Left lobe of liver (tissue), 2 donors: ENCODE measurements at places on chromosomes 3 and 15. TPM values are rescaled to one million over a fixed set of nuclear protein-coding genes. Genes with fewer than 3 reads are reported as not detected.
A peak's percentile ranks its signal among the peaks of the same experiment; 100 is the strongest.

GHSR gene
- total RNA-seq: not detected

- no peak for DNase-seq
Observed at GRCh38 chr15:31270767-31271166, 55.9 kb upstream of the KLF13 start.

- DNase-seq: no peak
Observed at GRCh38 chr3:141663993-141664392, 74.1 kb upstream of the RNF7 start.

ANKUB1 gene
- not detected for total RNA-seq

EFCAB12 gene
- 0.40 TPM for total RNA-seq

- peak; percentile 54 for DNase-seq
Observed at GRCh38 chr15:80567721-80568157, 127.4 kb upstream of the ABHD17C start.

SAMD7 gene
- total RNA-seq: not detected

TKT gene
- total RNA-seq: 109 TPM

GPX1 gene
- total RNA-seq: 272 TPM

- DNase-seq: no peak
Observed at GRCh38 chr3:115885621-115886020, 262.3 kb downstream of the GAP43 start.

DNA sequence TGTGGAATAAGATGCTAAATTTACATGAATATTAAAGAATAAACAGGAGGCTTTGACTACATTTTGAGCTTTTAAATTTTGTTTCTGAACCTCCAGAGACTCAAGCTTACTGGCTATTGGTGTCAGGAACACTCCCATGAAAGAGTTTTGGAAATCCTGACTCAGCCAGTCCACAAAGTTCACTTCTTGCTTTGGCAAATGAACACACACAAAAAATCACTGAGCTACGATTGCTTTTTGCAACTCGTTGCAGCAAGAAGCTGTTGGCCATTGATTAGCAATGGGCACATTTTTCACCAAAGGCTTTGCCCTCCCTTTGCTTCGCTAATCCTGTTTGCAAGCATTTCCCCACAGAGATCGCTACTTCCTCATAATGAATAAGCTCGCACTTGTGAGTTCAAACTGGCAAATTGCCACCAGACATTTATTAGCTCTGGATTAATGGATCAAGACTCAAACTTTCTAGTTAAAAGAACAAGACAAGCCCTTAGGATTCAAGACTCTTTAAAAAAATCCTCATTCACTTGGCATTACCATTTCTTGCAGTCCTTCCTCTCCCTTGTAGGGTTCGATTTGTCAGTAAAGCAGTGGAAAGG, 343.2 kb upstream of the ONECUT1 start:
- DNase-seq: peak; percentile 58

DNA sequence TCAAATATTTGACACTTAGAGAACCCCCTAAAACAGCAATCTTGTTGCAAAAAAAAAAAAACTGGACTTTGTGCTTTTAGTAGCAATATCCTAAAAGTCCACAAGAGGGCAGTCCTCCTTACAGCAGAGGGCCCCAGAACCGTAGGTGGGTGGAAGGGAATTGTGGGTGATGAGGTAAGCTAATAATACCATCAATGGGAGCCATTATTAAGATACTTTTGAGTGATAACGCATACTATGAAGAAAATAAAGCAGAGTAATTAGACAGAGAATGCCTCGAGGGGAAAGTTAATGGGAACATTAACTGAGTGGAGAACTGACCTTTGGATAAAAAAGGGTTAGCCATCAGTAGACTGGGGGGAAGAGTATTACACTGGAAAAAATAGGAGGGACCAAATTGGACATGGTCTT, 229.9 kb downstream of the THRB start:
- no peak for DNase-seq

GRCh38 chr3:116563351-116563750, 118.1 kb upstream of the LSAMP start:
- DNase-seq: no peak

SH3GL3 gene
- not detected for total RNA-seq

DNA sequence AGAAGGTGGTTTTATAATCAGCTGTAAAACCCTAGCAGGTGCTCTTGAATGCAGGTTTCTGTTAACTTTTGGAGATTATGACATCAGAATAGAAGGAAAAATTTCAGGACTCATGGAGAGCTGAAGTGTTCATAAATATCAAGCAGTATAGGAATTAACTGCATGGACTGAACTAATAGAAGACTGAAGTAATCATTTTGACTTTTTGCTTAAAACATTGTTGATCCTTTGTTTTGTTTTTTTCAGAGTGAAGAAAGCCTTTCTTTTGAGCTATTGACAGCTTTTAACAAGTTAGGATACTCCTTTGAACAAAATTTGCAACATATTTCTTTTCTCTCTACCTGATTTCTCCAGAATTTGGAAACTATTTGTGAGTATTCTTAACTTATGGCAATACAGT, 70.6 kb upstream of the DAZL start:
- no peak for DNase-seq

GRCh38 chr3:141402476-141403171, 34.3 kb downstream of the ZBTB38 start:
- peak; percentile 75 for DNase-seq

SRP14 gene
- total RNA-seq: 56.8 TPM

DNA sequence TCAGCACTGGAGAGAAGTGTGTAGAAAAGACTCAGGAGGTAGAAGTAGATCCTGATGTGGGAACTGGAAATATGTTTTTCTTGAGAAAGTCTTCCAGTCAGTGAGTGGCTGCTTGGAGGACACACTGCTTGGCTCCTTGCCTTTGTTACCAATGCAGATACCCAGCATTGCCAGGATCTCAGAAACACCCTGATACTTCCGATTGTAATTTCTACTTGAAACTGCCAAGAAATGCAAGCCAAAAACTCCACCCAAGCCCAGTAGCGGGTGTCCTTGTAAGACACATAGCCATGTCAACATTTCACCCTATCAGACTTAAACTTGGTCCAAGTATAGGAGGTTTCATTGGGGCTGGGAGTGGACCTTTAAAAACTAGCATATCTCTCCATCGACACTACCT, 141.8 kb downstream of the ALDH1A2 start:
- no peak for DNase-seq

GRCh38 chr15:41487381-41487780, 6.3 kb upstream of the ITPKA start:
- no peak for DNase-seq

- no peak for DNase-seq
Observed at GRCh38 chr3:38960953-38961622, 90.7 kb downstream of the SCN11A start.

DNA sequence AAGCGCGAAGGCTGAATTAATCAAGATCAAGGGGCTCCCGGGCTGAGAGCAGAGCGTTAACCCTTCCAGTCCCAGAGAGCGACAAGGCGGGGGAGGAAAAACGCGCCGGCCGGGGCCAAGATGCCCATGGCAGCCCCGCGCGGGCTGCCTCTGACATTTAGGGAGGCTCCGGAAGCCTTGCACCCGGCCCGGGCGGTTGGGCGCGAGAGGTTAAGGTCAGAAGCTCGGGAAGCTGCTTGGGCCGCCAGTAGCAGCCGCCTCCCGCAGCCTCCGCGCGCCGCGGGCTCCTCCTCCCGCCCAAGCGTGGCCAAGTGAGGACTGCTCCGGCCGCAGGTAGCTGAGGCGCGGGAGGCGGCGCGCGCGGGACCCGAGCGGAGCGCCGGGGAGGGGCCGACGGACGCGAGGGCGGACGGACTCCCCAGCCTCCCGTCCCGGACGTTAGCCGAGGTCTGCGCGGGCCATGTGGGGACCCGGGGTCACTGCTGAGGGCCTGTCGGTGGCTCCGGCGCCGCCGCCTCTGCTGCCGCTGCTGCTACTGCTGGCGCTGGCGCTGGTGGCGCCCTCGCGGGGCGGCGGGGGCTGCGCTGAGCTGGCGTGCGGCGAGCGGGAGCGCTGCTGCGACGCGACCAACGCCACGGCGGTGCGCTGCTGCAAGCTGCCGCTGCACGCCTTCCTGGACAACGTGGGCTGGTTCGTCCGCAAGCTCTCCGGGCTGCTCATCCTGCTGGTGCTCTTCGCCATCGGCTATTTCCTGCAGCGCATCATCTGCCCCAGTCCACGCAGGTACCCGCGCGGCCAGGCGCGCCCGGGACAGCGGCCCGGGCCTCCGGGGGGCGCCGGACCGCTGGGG, at the start of gene C3orf80:
TSS of gene C3orf80 (plus strand) at position 247 of the 850 bp plus-strand sequence. CDS start at position 461, 214 bp downstream.
- peak; percentile 60 for DNase-seq

GPR176 gene
- total RNA-seq: 0.88 TPM

MOBP gene
- not detected for total RNA-seq

DNA sequence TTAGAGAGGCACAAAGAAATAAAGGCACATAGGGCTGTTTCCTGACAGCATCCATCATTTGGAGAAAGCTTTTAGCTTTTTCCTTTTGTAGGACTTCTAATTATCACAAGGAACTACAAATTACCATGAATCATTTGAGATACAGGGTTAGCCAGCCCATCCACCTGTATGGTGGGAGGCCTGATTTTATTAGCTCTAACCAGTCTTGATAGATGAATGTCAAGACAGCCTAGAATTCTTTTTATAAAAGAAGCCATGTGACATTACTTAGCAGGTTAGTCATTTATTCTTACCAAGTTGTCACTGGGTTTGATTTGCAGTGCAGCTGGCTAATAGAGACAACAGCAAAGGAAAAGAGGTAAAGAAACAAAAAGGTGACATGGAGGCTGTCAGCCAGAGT, 618.1 kb downstream of the ZNF385D start:
- DNase-seq: no peak

DNA sequence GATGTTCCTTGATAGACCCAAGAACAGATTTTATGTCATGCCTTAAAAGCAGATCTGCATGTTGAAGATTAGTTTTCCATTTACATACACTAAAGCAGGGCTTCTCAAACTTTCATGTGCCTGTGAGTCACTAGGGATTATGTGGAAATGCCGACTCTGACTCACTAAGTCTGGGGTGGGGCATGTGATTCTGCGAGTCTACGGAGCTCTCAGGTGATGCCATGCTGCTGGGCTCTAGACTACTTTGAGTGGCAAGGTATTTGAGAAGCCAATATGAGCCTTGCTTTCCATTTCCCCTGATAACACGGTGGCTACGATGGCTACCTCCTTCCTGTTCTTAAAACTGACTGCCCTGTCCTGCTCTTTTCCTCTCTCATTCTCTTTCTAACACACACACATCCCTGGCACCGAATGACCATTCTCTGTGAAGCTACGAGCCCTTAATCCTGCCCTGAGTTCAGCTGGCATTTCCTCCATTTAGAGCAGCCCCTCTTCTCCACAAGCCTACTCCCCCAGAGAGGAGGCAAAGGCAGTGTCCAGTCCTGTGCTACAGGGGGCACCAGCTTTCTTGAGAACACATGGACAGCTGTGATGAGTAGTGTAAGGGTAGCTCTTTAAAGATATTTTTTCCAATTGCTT, 39.7 kb upstream of the PYGO1 start:
- DNase-seq: no peak

GRCh38 chr3:169603661-169604060, 59.9 kb downstream of the MECOM start:
- no peak for DNase-seq

GRCh38 chr3:169454060-169454317, 209.5 kb downstream of the MECOM start:
- DNase-seq: no peak

GRCh38 chr3:157279237-157279636, 119.3 kb upstream of the CCNL1 start:
- no peak for DNase-seq

COL6A6 gene
- 0.03 TPM for total RNA-seq

DNA sequence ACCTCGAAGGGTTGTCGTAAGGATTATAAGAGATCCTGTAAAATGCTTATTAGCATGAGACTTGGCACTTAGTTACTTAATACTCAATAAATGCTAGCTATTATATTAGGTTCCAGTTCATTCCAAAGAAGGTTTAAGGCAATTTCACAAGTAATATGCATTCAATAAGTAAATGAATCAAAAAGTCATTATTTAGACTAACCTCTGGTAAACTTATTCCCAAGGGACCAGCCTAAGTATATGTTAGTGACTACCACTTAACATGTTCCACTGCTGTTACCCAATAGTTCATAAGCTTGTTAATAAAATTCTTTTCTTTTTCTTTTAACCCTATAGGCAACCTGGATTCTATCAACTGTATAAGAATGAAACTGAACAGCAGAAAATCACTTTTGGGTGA, 5.1 kb downstream of the PDCD10 start:
- no peak for DNase-seq

GRCh38 chr3:100317912-100318311, 16.6 kb upstream of the NIT2 start:
- DNase-seq: no peak

DNA sequence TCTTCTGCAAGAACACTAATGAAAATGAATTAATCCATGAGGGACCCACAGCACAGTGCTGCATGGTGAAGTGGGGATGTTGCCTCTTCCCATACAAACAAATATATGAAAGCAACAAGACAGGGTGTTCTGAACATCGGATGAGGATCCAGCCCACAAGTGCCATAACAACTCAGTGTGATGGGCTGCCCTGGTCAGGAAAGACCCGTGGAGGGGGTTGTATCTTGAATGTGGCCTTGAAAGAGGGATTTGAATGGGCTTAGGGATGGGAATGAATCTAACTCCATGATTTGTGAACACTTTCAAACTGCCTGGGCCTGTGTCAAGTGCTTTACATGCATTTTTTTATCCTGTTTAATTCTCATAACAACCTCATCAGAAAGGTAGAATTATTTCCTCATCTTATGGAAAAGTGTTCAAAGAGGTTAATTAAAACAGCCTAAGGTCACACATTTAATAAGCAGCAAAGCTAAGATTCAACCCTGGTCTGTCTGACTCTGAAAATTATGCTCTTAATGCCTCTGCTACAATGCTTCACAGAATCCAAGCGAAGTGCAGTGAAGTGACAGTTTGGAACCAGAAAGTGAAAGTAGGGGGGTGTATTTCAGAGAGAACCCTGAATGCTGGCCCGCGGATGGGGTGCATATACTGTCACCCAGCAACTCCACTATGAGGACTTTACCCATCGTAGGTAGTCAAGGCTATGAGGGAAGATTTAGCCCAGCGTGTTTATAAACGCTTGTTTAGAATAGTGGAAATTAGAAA, 65.6 kb upstream of the HEG1 start:
- no peak for DNase-seq

- DNase-seq: no peak
Observed at GRCh38 chr3:36937492-36937891, 7.4 kb downstream of the TRANK1 start.

DNA sequence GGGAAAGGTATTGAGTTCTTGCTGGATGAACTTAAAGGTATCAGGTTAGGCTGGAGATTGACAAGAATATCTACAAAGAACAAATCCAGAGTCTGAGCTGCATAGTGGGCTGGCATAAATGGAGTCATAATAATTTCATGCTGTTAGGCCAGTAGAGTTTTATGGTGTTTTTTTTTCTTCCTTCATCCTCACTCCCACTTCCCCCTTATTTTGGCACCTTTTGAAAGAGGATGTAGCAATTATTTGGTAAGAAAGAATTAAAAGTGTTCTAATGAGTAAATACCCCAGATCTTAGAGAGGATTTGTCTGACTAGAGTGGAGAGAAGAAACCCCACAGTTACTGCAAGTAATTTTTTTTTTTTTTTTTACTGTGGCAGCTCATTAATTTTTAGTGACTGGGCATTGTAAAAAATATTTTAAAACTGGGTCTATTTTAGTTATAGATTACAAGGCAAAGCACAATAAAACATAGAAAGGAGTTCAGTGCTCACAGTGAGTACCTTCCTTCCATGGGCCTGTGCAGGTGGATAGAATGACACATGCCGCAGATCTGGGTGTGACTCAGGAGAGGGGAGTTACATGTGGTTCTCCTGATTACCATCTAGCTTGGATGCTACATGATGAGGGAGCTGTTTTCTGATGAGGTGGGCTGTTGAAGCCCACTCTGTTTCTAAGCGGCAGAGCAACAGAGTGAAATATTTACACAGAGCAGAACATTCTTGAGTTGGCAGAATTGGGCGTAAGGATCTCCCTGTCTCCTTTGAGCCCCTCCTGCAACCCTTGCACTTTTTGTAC, 5.3 kb downstream of the EDEM1 start:
- DNase-seq: no peak
